Smooth muscle cell of the brain vasculature (primary cell): ENCODE measurements at places on chromosomes 7 and 10.

- no peak for DNase-seq
Observed at GRCh38 chr7:139953229-139953628, 109.5 kb downstream of the PARP12 start.

- no peak for DNase-seq
Observed at GRCh38 chr7:29248713-29249382, 54.3 kb downstream of the CHN2 start.

DNA sequence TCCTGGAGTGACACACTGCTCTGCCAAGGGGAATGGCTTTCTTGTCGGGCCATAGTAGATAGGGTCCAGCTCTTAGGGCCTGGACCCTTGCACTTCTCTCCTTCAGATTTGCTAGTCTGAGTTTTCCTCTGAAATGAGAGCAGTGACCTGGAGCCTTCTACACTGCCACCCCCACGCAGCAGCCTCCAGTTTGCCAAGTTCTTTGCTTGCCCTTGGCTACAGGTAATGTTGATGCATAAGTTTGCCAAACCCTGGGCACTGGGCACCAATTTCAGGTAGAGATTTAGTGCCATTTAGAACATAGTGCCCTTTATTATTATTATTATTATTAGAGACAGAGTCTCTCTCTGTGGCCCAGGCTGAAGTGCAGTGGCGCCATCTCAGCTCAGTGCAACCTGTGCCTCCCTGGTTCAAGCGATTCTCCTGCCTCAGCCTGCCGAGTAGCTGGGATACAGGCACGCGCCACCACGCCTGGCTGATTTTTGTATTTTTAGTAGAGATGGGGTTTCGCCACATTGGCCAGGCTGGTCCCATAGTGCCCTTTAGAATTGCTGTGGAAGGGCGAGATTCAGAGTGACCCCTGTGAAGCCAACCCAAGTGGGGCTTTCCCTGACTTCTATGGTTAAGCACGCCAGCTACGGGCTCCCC lies 14.5 kb downstream of the EEPD1 start:
- DNase-seq: no peak

- no peak for DNase-seq
Observed at GRCh38 chr10:129279446-129280154, 187.4 kb upstream of the MGMT start.

DNA sequence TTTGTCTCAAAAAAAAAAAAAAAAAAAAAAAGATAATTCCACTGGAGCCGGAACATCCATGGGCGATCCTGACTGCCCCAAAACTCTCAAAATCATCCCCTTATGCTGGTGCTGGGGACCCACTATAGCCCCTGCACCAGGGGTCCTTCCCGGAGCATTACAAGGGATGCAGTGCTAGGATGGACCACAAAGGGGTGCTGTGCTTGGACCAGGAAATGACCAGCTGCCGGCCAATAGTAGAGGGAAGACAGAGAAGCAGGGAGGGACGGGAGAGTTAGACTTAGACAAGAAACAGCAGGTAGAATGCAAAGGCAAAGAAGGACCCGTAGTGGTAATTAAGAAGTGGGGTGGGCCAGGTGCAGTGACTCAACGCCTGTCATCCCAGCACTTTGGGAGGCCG lies 40.5 kb downstream of the RCC1L start:
- no peak for DNase-seq

- no peak for DNase-seq
Observed at GRCh38 chr7:72058579-72058978, 353.6 kb downstream of the CALN1 start.

- no peak for DNase-seq
Observed at GRCh38 chr7:108188724-108189123, 58.6 kb upstream of the LAMB4 start.

GRCh38 chr7:121853307-121853706 lies 19.7 kb upstream of the PTPRZ1 start:
- DNase-seq: no peak
